ENCODE measurements at places on chromosomes 7 and 10. TPM values are rescaled to one million over a fixed set of nuclear protein-coding genes. Genes with fewer than 3 reads are reported as not detected.

GJD4 gene
- not detected for polyA plus RNA-seq

WDFY4 gene
- not detected for polyA plus RNA-seq

HOXA1 gene
- polyA plus RNA-seq: 1.8 TPM

NOS3 gene
- polyA plus RNA-seq: 2.9 TPM

PDGFA gene
- polyA plus RNA-seq: 4.7 TPM

WNT2 gene
- 1.9 TPM for polyA plus RNA-seq

USP54 gene
- polyA plus RNA-seq: 4.0 TPM

UBN2 gene
- 1.2 TPM for polyA plus RNA-seq

PAOX gene
- 4.3 TPM for polyA plus RNA-seq

SEMA4G gene
- 8.7 TPM for polyA plus RNA-seq

CDNF gene
- polyA plus RNA-seq: 1.1 TPM

SPDYE6 gene
- not detected for polyA plus RNA-seq

ENTPD1 gene
- polyA plus RNA-seq: not detected
